Fibroblast of skin of right biceps (primary cell): ENCODE measurements at places on chromosomes 2 and 18.

GRCh38 chr2:234031207-234031606 lies 19.3 kb upstream of the SPP2 start:
- peak; percentile 30 for DNase-seq

DNA sequence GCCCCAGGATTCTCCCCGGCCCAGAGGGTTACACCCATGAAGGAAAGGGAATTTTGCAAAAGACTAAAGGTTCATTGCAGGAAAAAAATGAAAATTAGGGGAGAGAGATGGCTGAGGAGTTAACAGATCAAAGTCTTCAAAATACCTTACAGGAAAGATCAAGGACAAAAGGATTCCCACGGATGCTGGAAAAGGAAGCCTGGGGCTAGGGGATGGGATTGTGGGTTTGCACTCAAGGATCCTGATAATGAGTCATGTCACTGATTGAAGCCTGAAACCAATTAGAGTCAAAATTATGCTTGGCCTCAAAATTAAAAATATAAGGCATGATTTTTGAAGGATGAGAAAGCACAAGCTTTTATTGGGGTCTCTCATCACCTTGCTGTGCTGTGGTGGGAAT lies 32.6 kb upstream of the COPS8 start:
- DNase-seq: peak; percentile 39

GRCh38 chr18:5420906-5421305 lies 122.9 kb downstream of the EPB41L3 start:
- DNase-seq: no peak

- DNase-seq: no peak
Observed at GRCh38 chr18:55465313-55465712, 122.7 kb downstream of the TCF4 start.

DNA sequence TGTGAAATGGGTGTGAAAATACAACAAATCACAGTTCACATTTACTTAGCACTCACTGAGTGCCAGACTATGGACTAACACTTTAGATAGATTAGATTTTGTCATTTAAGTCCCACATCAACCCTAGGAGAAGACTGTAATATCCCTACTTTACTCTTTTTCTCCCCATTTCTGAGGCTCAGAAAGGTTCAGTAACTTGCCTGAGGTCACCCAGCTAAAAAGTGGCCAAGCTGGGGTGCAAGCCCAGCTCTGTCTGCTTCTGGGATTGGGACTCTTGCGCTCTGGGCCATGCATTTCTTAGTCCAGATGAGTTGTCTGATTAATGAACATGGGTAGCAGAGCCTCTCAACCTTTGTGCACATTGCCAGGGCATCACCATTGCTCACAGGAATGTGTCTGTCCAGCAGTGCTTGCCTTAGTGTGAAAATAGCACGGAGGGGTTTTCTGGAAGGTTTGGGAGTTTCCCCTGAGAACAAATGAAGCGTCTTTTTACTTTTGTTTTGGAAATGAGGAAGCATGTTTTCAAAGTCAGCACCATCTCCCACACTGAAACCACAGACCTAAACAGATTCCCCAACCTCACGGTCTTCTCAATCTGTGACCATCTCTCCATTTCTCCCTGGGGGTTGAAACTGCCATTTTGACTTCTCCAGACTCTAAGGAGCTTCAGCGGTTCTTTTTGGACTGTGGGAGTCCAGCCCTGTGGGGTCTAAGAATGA lies 31.9 kb downstream of the NRP2 start:
- DNase-seq: no peak

- DNase-seq: peak; percentile 96
Observed at GRCh38 chr2:223203971-223204929, 152.3 kb downstream of the KCNE4 start.

GRCh38 chr2:218186355-218186766 lies 19.6 kb upstream of the CXCR1 start:
- peak; percentile 63 for DNase-seq

GRCh38 chr18:7941533-7941932 lies 374.4 kb downstream of the PTPRM start:
- no peak for DNase-seq

GRCh38 chr2:238130696-238131628 lies 7.5 kb upstream of the KLHL30 start:
- DNase-seq: no peak

GRCh38 chr2:29698216-29698615 lies 223.2 kb downstream of the ALK start:
- DNase-seq: peak; percentile 11

GRCh38 chr2:70516596-70516995 lies 37.0 kb downstream of the TGFA start:
- peak; percentile 57 for DNase-seq

DNA sequence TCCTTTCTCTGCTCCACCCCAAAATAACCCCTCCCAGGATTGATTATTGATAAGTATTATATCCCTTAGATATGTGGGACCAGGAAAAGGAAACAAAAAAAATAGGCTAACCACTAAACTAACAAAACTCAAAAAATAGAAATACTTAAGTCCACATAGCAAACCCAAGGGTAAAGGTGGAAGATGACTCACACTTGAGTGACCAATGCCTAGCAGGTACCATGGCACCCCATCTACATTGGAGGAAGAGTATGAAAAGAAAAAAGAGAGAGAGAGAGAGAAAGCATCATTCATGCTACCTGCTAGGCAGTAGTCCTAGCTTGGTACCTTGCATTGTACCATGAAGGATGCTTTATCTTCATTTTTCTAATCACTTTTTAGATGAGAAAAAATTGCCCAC lies 6.3 kb downstream of the EXOC6B start:
- no peak for DNase-seq

- DNase-seq: no peak
Observed at GRCh38 chr18:46070815-46071652, 1.0 kb downstream of the PSTPIP2 start.

DNA sequence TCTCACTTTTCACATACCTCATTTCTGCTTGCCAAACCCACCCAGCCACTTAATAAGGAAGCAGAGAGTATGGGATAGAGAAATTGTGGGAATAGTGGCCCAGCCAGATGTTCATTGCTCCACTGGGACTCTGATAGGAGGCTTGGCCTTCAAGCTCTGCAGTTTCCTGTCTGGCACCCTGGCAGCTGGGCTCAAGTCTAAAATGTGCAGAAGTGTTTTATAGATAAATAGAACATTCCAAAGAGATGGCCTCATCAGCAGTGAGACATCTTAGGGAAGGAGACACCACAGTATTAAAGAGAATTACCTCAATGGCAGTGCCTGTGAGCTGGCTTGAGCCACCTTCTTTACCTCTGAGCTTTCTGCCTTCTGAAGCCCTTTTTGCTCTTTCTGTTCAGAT lies 24.7 kb downstream of the COPS7B start:
- peak; percentile 78 for DNase-seq

DNA sequence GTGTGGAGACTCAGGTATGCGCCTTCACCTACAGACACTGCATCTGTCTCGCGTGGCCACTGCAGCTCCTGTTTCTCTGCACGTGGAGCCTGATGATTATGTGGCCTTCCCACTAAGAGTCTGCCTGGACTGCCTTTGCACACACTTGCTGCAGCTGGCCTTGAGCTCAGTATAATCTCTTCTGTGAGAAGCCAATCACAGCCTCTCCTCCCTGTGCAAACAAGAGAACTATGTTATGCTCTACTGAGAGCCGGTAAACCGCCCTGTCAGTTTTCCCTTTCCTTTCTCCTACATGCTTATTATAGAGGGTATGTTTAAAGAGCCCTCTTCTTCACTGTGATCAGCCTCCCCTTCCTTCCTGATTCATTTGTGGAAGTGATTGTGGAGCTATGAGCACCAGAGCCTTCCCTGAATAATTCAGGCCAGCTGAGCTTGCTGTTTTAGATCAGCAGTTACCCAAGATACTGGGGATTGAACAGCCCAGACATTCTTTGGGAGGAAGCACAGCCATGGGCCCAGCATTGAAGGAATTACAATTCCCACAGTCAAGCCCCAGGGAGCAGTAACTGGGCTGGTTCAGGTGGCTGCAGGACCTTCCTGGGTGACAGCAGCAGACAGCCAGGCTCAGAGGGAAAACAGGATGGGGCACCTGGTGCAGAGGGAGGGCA lies 3.7 kb upstream of the TGFA start:
- DNase-seq: no peak

- peak; percentile 27 for DNase-seq
Observed at GRCh38 chr2:127448526-127448925, 30.3 kb downstream of the PROC start.

DNA sequence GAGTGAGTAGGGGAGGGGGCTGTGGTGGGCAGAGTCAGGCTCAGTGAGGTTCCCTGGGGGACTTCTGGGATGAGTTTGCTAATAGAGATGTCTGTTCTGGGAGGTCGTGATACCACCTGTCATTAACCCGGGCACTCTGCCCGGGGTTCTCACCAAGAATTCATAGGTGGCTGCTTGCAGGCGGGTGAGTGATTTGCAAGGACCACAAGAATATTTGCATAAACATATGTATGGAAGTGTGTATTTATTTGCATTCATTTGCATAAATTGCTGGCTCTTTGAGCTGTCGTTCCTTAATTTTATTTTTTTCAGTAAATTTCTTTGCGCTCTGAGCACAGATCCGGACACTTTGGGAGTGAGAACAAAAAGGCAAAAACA lies 260.0 kb downstream of the ATAD2B start:
- no peak for DNase-seq

GRCh38 chr18:64017870-64018269 lies 48.0 kb downstream of the SERPINB8 start:
- DNase-seq: peak; percentile 26

DNA sequence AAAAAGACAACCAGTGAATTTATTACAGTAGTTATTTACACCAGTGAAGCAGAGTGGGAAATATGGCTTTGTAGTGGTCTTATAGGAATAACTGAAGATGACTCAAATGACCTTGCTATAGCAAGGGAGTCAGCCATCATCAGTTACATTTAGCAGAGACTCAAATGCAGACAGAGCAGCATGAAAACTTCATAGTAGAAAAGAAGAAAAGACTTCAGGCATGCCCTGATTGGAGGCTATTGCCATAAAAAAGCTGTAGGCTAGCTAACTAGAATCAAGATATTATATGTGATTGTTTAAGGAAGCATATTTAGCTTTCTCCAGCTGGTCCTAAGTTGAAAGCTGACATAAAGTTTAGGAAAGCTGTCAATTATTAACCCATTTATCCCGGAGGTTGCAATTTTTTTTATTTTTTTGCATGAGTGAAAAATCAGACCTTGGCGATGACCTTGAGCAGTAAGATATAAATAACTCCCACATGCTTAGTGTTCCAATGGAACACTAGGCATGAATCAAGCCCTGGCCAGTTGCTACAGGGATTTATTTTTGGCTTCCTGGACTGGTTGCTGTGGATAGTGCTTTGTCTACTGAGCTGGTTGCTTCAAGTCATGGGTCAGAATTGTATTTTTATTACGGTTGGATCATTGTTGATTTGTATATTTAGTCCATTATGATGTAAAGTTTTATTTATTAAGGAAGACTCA lies 675.6 kb upstream of the VRK2 start:
- peak; percentile 7 for DNase-seq

- peak; percentile 63 for DNase-seq
Observed at GRCh38 chr2:161238560-161239325, 69.5 kb upstream of the PSMD14 start.

DNA sequence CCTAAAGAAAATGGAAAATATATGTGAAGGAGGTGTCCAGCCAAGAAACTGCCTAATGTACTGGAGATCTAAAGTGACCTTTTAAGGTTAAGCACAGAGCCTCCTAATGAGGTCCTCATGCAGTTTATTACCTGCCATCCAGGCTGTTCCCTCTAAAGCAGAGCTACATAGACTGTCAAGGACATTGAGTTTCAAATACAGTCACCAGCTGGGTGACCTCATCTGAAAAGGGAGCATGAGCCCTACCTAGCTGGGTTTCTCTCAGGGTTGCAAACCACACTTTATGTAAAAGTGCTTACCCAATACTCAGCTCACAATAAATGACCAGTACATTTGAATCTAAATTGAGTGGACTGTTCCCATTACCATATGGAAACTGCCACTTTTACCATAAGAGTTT lies 65.4 kb upstream of the CTNNA2 start:
- no peak for DNase-seq

DNA sequence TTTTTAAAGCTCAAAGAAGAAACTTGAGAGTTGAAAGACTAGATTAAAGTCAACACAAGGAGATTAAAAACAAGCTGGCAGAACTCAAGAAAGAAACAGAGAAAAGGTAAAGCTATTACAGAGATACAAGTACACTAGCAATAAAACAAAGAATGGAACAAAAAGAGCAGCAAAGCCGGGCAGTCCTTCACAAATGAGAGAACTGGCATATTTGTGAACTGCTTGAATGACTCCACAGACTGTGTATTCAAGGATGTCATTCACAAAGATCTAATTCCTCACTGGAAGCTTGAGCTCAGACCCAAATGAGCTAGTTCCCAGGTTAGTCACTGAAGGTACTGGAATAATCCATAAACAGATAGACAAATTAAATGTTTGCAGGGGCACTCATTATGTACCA lies 318.0 kb downstream of the MYCN start:
- DNase-seq: no peak

GRCh38 chr2:106847366-106847765 lies 38.6 kb downstream of the ST6GAL2 start:
- DNase-seq: no peak

- peak; percentile 87 for DNase-seq
Observed at GRCh38 chr2:46062637-46063412, 234.4 kb upstream of the EPAS1 start.

DNA sequence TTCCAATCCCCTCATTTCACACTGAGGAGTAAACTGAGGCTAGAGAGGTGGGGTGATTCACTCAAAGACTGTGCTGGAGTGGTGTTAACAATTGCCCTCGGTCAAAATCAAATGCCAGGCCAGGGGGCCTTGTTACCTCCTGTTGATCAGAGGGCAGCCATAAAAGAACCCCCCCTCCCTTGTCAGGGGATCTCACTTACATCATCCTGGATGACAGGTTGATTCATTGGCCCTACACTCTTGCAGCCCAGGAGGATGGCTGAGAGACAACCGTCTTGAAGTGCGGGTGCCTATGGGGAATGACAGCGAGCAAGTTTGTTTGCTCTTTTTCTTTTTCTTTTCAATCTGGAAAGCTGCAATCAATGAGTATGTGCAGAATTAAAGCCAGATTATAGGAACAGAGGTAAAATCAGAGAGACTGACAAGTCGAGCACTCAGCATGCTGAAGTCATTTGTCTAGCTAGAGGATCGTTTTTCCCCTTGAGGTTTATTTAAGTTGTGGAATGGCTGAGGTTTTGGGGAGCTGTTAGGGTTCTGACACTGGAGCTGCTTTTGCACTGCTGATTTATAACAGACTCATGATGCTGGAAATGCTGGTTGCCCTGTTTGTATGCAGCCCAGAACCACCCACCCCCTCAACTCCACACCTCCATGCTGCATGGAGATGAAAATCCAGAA lies 26.4 kb upstream of the NRP2 start:
- DNase-seq: peak; percentile 41

- DNase-seq: peak; percentile 80
Observed at GRCh38 chr2:207617011-207617671, 8.1 kb downstream of the METTL21A start.

DNA sequence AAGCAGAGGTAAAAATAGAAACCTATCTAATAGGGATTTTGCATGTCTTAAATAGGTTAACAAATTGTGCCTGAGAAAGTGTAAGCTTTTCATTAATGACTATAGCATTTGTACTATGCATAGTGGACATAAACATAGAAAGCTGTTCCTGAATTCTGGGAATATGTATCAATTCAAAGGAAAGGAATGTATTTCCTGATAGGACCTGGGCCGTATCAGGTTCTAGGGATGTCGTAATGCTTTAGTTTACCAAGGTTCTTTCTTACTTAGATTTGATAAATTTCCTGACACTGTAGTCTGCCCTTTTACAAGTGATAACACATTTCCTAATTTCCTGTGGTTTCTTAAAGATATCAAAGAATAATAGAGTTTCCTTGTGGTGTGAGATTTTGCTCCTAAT lies 191.3 kb downstream of the CDH7 start:
- no peak for DNase-seq

- DNase-seq: peak; percentile 40
Observed at GRCh38 chr2:157036726-157037125, 220.8 kb upstream of the GALNT5 start.

- DNase-seq: peak; percentile 14
Observed at GRCh38 chr2:24919037-24919505, 966 bp downstream of the ADCY3 start.
